Activated naive CD4-positive, alpha-beta T cell treated with anti-CD3 and anti-CD28 coated beads, Interleukin-2, amount 50 U/mL, for 72 hours (primary cell): ENCODE measurements at places on chromosomes 2 and 18.

DNA sequence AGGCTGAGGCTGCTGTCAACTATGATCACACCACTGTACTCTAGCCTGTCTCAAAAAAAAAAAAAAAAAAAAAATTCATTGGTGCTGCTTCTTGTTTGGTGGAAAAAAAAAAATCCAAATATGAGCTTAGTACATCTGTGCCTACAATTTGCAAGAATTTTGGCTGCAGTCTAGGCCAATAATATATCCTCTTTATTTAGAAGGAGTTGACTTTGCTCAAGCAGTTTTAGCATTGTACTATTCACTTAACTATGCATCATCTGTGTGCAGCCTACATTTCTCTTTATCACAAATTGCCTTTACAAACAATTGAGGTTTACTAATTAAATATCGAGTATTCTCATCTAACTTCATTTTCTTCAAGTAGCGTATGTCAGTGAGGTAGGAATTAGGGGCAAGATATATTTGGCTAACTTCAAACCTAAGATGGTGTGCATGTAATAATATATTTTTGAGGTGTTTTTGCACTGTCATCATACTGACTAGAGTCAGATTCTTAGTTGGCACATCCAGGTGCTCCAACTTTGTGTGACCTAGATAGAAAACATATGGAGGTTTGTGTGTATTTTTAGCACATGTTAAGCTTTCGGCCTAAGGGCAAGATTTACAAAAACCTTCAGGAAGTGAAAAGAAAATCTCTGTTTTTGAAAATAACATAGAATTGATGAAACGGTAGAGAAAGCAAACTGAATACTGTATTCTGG, 51.8 kb downstream of the PMS1 start:
- DNase-seq: no peak

- no peak for DNase-seq
Observed at GRCh38 chr2:628651-629050, 48.6 kb downstream of the TMEM18 start.

- no peak for DNase-seq
Observed at GRCh38 chr2:12070153-12070552, 323.7 kb downstream of the LPIN1 start.

DNA sequence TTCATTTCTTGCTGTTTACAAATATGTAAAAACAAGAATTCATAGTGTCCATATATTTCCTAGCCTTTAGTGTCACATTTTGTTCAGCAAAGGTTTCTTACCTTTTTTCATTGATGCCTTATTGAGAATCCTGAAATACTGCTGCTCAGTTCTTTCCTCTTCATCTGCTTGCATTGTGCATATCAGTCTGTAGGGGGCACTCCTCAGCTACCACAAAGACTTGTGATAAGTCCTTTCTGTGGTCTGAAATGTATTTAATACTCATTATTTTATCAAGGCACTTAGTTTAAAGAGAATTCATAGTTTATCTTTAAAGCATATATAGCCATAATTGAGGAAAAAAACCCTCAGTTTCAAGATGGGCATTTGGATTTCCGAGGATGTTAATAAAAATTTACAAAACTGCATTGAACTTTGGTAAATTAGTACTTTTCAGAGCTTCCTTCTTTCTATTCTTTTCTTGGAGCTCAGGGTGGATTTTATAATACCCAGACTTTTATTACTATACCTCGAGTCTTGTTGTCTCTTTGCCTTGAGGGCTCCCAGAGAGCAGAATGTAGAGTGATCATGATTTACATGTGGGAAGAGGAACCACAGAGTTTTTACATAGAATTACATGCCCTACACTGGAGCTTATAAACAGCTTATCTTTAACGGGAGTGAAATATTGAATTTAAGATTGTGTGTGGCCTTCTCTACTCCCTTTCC, 570.1 kb downstream of the PLCL1 start:
- no peak for DNase-seq

- DNase-seq: no peak
Observed at GRCh38 chr2:8954990-8955389, 48.5 kb downstream of the MBOAT2 start.

DNA sequence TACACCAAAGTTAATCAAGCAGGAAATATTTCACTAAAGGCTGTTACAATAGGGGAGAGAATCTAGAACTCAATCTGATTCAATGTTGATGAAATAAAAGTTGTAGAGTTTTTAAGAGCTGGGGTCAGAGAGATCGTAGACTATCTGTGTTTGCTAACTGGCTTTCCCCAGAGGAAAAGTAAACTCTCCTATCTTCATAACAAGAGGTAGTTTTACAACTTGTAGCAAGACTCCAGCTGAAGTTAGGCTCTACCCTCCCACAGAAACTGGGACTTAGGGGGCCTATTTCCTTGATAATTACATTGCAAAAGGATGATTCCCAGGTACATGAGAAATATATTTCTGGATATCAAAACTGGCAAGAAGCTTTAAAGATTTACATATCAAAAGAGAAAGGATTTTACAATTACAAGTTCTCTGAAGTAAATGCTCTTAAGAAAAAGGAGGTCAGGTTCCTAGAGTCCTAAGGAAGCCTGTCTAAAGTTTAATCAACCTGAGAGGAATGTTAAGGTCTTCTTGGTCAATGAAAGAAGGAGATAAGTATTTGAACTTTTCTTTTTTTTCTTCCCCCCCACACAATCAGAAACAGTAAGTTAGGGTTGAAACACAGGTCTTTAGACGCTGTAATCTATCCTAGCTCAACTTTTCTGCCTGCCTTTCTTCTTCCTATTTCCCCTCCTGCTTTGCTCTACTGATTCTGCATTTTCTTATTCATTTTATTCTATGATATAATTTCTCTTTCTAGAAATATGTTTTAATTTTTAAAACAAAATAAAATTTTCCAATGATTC, 692.2 kb upstream of the LINC00305 start:
- DNase-seq: no peak

DNA sequence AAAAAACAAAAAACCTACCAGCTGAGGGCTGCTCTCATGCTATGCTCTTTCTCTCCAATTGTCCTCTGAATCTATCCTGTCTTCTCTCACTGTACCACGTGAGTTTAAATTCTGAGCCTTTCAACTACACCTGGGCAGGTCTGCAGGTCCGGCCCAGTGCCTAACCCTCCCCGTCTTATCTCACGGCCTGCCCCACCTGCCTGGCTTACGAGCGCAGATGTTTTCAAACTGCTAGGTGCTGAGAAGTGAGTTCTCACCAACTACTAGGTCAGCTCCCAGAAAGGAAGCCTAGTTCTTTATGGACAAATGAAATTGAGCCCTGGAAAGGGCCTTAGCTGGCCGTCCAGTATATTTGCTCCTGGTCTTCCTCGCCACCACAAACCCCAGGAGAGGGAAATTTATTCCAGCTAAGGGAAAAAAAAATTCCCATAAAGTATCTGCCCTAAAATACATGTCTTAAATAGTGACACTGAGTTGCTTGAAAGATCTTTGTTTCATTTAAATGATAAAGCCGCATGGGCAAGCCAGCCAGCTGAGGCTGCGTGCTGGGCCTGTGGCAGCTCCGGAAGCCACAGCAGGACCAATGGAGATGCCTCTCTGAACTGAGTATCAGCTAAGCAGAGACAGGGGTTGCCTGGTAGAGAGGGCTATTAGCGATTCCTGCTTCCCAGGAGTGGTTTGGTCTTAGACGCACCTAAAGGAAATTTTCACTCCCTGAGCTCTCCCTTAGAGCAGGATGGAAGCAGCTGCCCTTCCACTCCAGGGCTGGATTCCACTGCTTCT, 92.5 kb upstream of the NCK2 start:
- no peak for DNase-seq

DNA sequence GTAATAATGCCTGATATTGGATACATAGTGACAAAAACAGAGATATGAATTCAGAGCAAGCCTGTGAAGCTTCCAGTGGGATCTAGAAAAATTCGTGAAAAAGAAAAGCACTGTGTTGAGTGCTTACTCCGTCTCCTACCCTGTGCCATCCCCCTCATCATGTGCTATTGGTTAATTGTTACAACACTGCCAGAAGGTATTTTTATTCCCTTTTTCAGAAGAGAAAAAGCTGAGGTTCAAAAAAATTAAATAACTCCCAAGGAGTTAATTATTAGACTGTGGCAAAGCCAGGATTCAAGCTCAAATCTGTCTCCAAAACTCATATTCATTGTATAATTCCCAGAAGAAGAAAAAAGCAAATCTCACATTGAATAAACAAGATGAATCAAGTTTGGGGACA, 735.5 kb upstream of the ACVR2A start:
- no peak for DNase-seq

- no peak for DNase-seq
Observed at GRCh38 chr2:188142636-188143295, 148.9 kb upstream of the GULP1 start.

DNA sequence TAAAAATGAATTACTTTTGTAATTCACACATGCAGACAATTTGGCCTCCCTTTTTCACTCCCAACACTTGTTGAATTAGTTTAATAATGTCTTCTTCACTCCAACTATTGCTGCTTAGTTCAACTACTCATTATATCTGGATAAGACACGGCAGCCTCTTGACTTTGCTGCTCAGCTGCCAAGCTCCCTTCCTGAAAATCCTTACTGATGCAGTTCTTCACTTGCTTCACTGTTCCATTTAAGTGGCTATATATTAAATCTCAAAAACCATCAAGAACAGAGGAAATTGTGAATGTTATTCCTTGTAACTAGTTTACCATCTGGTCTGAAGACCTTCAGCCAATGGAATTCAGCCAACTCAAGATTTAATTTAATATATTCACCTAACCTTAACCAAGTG, 127.1 kb downstream of the NCOA1 start:
- DNase-seq: no peak

GRCh38 chr18:46721331-46721730, 35.5 kb downstream of the ST8SIA5 start:
- DNase-seq: no peak

DNA sequence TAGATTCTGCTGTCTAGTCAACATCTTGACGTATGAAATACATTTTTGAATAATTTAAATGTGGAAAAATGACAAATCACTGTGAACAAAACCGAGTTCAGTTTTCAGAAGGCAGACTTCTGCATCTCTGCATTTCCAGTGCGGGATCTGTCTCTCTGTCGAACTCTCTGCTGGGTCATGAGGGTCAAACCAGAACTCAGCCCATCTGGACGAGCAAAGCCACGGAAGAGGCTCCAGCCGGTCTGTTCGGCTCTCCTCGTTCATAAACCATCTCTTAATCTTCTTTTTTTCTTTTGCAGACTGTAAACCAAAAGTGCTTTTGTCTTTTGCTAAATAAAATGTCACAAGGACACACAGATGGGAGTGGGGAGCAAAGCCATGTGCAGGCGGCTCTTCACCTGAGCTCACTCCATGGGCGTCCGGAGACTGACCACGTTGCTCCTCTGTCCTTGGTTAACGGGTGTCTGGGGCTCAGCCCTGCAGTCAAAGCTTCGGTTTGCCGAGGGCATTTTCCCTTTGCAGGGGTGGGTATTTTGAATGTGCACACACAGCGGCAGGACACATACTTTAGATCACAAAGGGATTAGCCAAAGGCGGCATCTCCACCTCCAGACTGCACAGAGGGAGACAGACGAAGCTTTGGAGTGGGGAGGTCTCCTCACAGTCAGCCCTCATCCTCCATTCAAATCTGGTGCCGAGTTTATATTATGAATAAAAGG, 737.9 kb upstream of the SALL3 start:
- no peak for DNase-seq

- DNase-seq: no peak
Observed at GRCh38 chr18:54335638-54336173, 22.0 kb downstream of the STARD6 start.

DNA sequence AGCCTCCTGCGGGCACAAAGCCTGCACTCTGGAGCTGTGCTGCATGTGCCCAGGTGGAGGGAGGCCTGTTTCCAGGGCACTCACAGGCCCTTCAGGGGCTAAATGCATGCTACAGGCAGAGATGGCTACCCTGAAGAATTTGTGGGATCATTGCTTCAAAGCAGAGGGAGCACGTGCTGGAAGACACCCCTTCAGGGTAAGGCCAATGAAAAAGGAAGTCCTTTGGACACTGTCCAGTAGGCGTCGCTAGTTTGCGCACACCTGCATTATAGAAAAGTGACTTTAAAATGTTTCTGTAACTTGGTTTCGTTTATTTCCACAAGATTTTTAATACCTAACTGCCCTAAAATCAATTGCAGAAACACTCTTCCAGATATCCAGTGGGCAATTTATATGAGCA, 325.3 kb downstream of the ZNF516 start:
- DNase-seq: no peak

DNA sequence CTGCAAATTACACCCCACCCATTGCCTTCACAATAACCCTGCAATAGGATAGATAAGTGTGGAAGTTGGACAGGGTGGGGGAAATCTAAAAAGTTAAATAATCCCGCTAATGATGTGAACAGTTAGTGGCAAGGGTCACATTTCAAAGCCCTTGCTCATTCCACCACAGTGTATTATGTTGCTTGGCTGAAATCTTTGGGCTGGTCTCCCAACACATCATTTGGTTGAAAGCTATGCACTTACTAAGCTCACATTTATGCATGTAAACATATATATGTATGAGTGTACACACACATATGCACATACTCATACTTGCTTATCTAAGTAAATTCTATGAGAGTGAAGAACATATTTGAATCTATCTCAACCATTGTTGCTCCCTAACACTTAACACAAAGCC, 197.8 kb downstream of the RDH14 start:
- DNase-seq: no peak

- no peak for DNase-seq
Observed at GRCh38 chr2:217360781-217361482, 501.1 kb upstream of the TNP1 start.

DNA sequence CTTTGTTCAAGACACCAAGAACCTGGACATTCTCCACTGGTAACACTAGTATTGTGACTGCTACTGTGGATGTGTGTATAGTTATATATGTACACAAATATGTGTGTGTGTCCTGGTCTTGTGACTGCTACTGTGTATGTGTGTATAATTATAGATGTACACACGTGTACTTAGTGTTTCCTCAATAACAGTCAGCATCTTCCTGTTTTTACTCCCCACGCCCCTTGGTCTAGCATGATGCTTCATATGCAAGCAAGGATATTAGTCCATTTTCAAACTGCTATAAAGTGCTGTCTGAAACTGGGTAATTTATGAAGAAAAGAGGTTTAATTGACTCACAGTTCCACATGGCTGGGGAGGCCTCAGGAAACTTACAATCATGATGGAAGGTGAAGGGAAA, 802.7 kb downstream of the RNF144A start:
- DNase-seq: no peak

- no peak for DNase-seq
Observed at GRCh38 chr18:11864471-11864870, 13.3 kb downstream of the CHMP1B start.

DNA sequence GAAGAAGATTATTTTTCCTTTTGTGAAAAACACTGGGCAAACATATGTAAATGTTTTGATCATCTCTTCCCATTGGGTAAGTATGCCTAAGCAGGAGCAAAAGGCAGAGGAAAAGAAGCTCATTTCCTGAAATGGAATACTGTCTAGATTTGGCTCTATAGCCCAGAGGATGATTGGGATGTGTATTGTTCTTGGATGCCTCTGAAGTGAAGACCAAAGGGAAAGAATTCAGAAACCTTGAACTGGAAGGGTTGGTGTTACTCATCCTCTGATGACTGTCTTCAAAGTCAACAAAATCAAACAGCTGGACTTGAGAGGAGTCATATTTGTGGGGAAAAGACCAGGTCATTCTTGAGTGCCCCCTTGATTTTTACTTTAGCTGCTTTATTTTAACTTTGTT, 112.6 kb upstream of the NT5C1B start:
- no peak for DNase-seq
